ENCODE measurements at places on chromosomes 11 and 22. TPM values are rescaled to one million over a fixed set of nuclear protein-coding genes. Genes with fewer than 3 reads are reported as not detected.

GRCh38 chr22:44360668-44361381 is 48.1 kb upstream of the SHISAL1 start:
- no peak for DNase-seq

GRCh38 chr11:1703146-1703545 is 6.2 kb downstream of the KRTAP5-6 start:
- no peak for DNase-seq

DNA sequence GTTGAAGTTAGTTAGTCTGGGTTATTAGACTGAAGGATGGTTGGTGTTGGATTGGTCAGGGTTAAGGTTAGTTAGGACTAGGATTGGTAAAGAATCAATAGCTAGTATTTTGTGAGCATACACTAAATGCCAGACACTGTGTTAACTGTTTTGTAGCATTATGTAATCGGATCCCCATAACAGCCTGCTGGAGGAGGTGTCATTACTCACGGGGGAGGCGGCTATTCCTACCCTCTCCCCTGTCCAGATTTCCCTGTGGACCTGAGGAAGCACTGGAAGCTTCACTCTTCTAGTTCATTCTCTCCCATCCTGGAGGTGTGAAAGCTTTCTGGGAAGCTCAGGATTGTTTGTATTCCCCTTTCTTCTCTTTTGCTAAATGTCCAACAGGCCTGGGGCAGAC is 40.5 kb upstream of the KCNJ11 start:
- no peak for DNase-seq

DNA sequence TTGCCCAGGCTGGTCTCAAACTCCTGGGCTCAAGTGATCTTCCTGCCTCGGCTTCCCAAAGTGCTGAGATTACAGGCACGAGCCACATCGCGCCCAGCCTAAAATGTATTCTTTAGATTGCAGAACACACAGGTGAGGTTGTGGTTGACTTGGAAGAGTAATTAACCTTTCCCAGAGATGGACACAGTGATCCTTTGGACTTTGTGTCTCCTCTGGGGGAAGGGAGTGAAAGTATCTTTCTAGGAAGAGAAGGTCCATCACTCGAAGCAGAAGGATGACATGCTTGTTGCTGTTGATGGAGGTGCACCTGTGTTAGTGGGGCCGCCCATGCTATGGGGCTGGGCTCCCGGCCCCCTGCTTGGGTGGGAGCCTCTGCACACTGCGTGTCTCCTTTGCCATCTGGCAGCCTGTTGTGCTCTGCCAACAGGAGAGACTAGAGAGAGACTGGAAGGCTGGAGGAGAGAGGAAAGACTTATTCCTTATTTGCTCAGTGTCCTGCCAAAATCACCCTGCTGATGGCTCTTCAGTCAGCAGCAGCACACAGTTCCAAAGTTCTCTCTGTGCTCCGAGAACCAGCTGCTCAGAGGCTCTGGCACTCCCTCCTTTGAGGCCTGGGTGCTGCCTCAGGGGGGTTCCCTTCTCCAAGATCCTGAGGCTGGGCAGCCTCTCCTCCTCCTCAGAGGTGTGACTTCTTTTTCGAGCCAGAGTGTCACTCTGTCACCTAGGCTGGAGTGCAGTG is 33.1 kb upstream of the CYB5R3 start:
- DNase-seq: no peak

GRCh38 chr22:19904174-19904856 is 37.3 kb upstream of the COMT start:
- no peak for DNase-seq

- peak; percentile 37 for DNase-seq
Measured at GRCh38 chr11:127003260-127003981, 2.9 kb upstream of the KIRREL3 start.

DNA sequence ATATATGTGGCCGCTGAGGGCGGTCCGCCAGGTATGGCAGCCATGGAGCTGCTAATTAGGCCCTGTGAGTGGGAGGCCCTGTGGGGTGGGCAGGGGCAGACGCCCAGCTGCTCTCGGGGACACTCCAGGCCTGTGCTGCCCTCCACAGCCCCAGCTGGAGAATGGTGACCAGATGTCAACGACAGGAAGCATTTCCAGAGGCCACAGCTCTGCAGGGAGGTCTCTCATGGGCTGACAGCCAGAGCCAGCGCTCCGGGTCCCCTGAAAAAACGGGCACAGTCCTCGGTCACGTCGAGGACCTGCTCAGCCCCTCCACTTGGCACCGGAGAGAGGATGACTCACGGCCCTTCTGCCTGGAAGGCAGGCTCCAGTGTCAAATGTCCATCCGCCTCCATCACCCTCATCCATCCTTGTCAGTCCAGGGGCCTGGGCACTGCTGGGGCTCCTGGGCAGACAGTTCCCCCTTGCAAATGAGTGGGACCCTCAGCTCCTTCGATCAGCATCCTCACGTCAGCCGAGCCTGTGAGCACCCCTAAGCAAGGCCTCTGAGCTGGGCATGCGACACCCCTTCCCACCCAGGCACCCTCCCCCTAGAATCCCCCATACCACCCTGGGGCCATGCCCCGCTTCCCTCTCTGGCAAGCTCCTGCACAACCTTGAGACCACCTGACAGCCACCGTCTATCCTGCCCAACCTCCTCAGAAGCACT is 1.9 kb downstream of the BID start:
- no peak for DNase-seq

GRCh38 chr11:70247710-70248072 is 22.8 kb upstream of the PPFIA1 start:
- no peak for DNase-seq

GRCh38 chr11:14373941-14374646 is 15.1 kb upstream of the RRAS2 start:
- no peak for DNase-seq

GRCh38 chr11:111336582-111337256 is 38.4 kb downstream of the POU2AF3 start:
- no peak for DNase-seq

DNA sequence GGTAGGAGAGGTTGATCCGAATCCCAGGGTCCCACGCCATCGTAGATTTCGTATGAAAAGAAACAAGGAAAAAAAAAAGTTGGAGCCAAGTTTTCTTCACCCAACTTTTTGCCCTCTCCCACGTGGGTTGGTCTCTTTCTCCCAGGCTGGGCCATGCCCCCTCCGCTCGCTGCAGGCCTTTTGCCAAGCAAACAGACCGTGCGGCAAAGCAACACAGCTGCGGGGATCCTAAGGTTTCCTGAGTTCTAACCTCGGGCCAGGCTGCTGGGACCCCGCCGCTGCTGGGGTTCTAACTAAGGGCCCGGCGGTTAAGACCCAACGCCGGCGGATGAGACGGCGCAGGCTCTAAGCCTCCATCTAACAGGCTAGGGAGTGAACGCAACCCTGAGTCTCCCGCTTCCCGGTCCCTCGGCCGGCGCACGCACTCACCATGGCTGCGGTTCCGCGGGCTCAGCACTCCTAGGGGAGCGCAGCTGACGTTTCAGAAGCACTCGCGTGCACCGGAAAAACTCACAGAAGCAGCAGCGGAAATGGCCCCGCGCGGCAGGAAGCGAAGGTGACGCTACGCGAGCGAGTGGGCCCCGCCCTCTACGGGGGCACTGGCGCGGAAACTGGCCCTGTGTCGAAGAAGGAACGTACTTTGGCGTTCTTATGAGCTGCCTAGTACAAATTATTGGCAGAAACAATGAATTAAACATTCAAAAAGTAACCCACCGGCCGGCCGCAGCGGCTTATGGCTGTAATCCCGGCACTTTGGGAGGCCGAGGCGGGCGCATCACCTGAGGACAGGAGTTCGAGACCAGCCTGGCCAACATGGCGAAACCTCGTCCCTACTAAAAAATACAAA is at the start of gene SNU13:
TSS of gene SNU13 (minus strand) at position 503 of the 847 bp plus-strand sequence. CDS start at position 432, 71 bp downstream.
- DNase-seq: peak; percentile 71

GRCh38 chr22:20422271-20423007 is 15.2 kb downstream of the SCARF2 start:
- no peak for DNase-seq

- DNase-seq: no peak
Measured at GRCh38 chr11:41988951-41989572, 529.6 kb upstream of the LRRC4C start.

GRCh38 chr11:10518891-10519290 is 22.1 kb downstream of the RNF141 start:
- no peak for DNase-seq

- DNase-seq: no peak
Measured at GRCh38 chr11:66951927-66952337, 6.3 kb downstream of the PC start.

DNA sequence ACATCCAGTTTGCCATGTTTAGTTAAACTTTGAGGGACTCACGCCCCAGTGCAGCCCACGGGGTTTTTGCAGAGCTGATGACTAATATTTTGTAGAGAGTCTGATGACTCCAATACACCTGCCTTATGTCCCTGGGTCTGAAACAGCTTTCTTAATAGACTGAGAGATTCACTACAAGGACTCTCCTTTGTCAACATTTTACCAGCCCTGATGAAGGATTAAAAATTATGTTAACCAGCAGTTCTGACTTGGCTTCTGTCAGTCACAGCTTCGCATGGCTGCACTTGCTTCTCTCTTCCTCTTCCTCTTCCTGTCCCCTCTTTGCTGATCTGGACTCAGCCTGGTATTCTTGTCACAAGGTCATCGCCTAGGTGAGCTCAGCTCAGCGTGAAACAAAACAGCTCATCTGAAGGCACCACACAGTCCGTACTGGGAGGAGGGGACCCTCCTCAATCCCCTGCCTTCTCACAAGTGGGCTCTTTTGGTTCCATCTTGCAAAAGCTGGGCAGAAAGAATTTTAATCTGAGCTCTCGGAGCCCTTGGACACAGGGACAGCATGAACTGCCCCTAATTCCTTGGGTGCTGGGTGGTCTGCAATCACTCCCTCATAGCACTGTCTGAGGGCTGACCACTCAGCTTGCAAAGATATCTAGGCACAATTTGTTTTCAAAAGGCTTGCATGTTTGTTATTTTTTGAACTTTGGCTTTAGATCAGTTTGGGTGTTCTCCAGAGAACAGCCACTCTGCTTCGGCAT is 38.1 kb upstream of the POU2AF1 start:
- no peak for DNase-seq

The ALX4 gene
- total RNA-seq: not detected

The OR4C16 gene
- not detected for total RNA-seq

The GRK3 gene
- 26.0 TPM for total RNA-seq

The FZD4 gene
- total RNA-seq: 9.3 TPM

The RBMXL2 gene
- not detected for total RNA-seq

The GAB4 gene
- total RNA-seq: not detected

The PMM1 gene
- total RNA-seq: 51.3 TPM

The SAA4 gene
- not detected for total RNA-seq
